ENCODE measurements at places on chromosomes 7 and 10.

DNA sequence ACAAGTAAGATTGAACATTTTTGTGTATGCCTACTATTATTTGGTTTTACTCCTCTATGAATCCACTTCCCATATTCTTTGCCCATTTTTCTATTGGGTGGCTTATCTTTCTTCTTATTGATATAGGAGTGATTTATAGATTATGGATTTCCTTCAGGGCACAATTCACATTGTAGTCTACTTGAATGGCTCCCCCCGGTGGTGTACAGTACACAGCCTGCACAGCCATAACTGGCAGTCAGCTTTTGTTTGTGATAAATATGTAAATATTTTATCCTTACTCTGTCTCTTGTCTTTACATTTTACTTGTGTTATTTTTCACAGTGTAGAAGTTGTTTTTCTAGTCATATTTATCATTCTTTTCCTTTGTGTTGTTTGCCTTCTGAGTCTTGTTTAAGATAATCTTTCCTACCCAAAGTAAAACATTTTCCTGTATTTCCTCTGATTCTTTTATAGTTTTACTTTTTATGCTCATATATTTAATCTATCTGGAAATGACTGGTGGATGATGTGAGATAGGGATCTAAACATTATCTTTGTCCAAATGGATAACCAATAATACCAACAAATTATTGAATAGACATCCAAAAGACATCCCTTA is 23.9 kb upstream of the CALD1 start:
- DNase-seq, result no peak

DNA sequence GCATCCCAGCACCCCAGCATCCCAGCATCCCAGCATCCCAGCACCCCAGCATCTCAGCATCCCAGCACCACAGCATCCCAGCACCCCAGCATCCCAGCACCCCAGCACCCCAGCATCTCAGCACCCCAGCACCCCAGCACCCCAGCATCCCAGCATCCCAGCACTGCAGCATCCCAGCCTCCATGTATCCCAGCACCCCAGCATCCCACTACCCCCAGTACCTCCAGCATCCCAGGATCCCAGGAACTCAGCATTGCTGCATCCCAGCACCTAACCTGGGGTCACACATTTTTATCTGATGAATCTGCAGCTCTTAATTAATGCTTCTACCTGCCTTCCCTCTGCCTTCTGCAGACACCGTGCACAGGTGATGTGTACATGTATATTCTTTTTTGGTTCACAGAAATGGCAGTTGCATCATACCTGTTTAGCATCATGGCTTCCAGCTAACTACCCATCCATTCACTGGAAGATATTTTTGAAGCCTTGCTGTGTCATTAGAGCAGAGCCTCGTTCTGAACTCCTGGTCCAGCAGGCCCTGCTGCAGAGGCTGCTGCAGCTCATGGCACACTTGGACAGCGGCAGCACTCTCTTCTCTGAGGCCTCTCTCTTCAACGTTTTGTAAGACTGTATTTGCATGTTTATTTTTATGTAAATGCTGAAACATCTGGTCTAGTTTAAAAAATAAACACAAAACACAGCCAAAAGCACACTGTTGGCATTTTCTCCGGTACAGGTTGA is 4.6 kb upstream of the CFAP46 start:
- DNase-seq, result no peak

- peak; percentile 56 for DNase-seq
Measured at GRCh38 chr7:142603870-142604448, 145.3 kb upstream of the PRSS1 start.

DNA sequence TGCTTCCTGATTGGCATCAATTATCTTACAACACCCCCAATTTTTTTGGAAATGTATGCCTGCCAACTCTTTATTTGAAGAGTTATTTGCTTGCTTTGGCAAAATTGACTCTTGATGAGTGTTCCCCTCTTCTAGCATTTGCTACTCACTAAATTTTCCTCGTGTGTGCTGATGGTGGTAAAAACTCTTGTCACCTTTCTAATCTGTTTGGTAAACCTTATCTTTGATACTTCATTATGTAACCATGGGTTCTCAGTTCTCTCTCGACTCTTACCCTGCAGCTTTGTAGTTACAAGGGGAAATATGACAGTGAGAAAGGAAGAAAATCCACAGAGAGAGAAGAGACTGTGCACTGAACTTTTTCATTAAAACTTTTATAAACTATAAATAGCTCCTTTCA is 102.5 kb downstream of the CDK14 start:
- DNase-seq, result no peak

- peak; percentile 65 for DNase-seq
Measured at GRCh38 chr7:131105799-131106680, 221.6 kb upstream of the MKLN1 start.

GRCh38 chr7:3922175-3922635 is 621.2 kb downstream of the SDK1 start:
- peak; percentile 61 for DNase-seq

Data from SW 1271 (cell line).